Activated naive CD4-positive, alpha-beta T cell treated with anti-CD3 and anti-CD28 coated beads, Interleukin-2, amount 50 U/mL, for 72 hours (primary cell): ENCODE measurements at places on chromosomes 12 and 14.

DNA sequence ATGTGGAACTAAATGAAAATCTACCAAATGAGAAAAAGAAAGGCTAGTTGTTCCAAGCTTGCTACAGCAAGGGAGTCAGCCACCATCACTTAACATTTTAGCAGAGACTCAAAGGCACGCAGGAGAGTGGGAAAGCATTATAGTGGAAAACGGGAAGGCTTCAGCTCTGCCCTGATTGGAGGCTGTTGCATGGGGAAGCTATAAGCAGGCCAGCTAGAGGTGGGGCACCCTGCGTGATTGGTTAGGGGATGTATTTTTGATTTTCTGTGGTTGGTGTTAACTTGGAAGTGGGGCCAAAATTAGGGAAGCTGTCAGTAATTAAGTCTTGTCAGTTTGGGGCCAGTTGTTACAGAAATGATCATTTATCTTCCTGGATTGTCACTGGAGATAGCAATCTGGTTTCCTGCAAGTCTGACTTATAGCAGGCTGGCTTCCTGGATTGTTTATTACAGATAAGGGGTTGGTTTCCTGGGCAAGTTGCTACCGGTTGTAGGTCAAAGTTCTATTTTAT, 93.9 kb downstream of the FAR2 start:
- no peak for DNase-seq

GRCh38 chr14:61644834-61645233, 50.5 kb upstream of the HIF1A start:
- DNase-seq = no peak

DNA sequence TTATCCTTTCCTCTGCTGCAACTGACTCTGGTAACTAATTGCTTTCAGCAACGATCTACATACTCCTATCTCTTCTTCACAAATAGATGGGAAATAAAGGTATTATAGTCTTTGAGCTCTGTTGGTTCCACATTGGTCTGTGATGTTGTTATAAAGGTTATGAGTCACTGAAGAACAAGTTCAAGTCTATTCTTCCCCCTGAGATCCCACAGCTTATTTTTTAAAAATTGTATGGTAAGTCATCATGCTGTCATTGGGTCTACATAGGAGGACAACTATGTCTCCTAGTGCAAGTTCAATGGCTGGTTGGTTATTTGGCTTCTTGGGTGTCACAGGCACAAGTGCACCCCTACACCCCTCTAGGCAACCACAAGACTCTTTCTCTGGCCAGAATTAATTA, 49.6 kb upstream of the PTCSC3 start:
- DNase-seq = no peak

DNA sequence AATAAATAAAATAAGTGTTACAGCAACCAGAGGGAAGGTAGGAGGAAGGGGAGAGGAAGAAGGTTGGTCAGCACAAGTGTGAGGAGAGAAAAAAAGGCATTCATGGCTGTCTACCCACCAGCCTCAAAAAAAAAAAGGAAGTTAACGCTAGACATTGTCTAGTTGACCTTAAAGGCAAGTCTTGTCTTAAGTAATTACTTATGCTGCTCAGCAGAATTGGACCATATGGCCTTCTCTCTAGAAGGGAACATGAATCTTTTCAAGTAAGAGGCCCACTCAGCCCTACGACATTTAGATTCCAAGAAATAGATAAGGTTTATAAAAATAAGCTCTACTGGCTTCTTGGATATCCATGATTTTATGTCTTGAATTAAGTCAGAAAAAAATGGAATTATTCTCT, 172.7 kb downstream of the ETNK1 start:
- DNase-seq = no peak

GRCh38 chr12:104426926-104427546, 29.7 kb upstream of the CHST11 start:
- DNase-seq = no peak

- no peak for DNase-seq
Observed at GRCh38 chr14:47438650-47439140, 236.7 kb downstream of the MDGA2 start.

DNA sequence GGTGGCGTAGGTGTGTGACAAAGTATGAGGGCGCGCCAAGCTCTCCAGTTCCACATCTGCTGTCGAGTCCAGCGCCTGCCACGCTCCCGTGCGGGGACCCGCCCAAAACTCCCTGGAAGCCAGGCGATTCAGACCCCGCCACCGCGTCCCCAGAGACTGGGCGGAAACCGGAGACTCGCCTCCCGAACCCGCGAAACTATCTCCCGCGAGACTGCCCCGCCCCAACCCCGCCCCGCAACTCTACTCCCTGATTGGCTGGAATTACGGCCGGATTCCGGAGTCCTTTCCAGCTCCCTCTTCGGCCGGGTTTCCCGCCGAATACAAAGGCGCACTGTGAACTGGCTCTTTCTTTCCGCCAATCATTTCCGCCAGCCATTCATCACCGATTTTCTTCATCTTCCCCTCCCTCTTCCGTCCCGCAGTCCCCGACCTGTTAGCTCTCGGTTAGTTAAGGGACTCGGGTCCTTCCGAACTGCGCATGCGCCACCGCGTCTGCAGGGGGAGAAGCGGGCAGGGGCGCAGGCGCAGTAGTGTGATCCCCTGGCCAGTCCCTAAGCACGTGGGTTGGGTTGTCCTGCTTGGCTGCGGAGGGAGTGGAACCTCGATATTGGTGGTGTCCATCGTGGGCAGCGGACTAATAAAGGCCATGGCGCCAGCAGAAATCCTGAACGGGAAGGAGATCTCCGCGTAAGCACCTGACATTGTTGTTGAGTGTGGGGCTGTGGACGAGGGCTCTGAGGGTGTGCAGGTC, at the start of gene MTHFD1:
MTHFD1 (plus strand) TSS at position 572 of the 751 bp plus-strand sequence; CDS start at position 647, 75 bp downstream.
- peak; percentile 95 for DNase-seq

DNA sequence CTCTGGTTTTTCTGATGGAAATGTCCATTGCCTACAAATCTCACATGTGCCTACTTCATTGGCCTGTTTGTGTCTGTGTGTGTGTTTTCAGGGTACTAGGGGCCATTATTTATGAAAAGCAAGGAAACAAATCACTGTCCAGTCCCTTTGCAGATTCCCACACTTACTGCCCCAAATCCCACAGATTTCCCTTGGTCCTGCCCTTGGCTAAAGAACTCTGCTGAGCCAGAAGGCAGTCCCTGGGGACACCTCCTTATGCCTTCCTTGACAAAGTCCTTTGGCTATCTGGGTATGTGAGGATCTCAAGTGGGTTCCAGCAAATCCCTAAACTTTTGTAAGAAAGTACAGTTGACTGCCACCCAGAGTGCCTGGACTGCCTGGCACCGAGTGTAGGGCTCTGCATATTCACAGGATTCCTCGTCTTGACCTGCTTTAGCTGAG, 388.1 kb downstream of the BCAT1 start:
- DNase-seq = no peak

DNA sequence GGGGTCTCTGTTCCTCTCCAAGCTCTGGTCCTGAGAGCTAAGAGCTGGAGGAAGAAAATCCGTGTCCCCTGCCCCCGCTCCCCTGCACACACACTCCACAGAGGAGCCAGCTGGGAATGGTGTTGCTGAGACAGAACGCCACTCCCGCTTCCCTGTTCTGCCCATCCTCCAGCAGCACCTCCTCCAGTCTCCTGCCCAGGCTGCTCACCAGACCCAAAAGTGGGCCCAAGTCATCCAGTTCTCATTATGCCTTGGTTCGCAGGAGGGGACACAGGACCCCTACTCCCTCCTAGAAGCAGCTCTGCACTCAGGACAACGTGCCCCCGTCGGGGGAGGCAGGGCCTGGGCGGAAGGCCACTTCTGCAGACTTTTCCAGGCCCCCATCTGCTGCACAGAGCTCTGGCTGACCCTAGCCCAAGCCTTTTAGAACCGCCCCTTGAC, 830 bp upstream of the TRMT61A start:
- DNase-seq = no peak

GRCh38 chr14:36835128-36835527, 173.5 kb downstream of the PAX9 start:
- DNase-seq = no peak

DNA sequence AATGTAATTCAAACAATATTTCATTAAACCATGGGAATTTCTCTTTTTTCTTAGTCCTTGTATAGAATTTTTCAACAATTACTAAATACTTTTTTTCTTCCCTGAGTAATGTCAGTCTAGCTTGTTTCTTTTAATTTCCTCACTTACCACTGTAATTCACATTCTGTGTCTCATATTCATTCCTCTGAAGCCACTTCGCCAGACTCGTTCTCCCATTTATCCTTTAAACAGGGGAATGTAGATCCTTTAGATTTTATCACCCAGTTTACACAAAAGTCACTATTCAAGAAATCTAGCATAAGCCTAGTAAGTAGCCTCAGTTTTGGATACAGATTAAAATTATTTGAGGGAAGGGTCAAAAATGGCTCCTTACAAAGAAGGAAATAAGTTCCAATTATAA, 6.8 kb downstream of the USP15 start:
- no peak for DNase-seq

DNA sequence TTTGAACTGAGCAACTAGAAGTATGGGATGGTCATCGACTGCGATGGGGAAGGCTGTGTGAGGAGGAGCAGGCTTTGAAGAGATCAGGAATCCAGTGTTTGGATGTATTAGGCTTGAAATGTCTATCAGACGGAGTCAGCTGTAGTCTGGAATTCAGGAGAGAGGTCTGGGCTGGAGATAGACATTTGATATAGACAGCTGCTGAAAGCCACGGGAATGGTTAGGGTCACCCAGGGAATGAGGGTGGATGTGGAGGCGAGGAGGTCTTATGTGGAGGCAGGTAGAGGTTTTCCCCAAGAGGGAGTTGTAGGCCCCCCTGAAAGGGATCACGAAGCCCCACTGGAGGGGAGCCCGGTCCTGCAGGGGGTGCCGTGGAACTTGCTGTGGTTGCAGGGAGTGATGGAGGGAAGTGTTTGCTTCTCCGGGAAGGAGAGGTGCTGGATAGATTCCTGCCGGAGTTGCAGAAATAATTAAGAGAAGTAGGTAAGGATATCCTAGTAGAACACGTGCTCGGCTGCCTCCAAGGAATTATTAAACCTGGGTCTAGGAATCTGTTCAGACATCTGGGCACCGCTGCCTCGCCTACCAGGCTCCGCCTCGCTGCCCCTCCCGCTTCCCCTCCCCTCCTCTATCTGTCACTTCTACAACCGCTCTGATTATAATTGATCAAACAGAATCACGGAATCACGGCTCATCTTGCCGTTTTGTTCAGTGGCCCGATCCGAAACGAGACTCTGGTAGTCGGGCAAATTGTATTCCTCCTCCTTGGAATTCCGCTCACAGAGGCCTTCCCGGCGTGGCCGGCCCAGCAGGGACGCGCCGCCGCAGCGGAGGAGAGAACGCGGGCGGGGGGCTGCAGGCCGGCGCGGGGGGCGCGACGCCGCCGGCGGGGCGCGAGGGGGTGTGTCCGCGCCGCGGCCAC, 826 bp upstream of the CACNA1C start:
- no peak for DNase-seq

DNA sequence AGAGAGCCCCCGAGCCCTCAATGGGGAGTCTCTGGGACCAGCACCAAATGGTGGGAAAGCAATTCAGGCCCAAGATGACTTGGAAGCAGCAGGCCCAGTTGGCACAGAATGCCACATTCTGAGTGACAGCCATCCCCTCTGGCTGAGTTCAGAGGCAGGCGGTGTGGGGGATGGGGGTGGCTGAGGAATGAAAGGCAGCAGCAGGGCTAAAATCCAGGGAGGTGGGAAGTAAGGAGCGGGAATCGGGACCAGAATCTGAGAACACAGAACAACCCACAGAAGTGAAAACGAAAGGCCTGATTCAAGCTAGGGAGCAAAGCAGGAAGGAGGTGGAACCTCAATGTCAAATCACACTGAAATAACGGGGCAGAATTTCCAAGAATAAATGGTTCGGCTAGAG, 171.2 kb downstream of the CALM1 start:
- no peak for DNase-seq

- no peak for DNase-seq
Observed at GRCh38 chr14:84976805-84977204, 553.1 kb upstream of the FLRT2 start.

DNA sequence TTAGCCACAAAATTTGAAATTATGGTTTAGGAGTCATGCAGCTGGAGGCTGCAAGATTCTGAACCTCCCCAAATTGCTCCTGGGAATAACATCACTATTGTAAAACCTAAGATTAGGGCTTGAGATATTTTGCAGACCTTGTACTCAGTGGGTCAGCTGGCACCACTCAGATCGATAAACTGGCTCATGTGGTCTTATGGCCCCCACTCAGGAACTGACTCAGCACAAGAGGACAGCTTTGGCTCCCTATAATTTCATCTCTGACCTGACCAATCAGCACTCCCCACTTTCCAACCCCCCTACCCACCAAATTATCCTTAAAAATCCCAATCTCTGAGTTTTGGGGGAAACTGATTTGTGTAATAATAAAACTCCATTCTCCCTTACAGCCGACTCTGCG, 161.6 kb downstream of the BRMS1L start:
- DNase-seq = no peak

GRCh38 chr12:106897082-106897481, 58.6 kb upstream of the TMEM263 start:
- DNase-seq = no peak

- DNase-seq = no peak
Observed at GRCh38 chr12:58503731-58504130, 416.6 kb downstream of the LRIG3 start.

GRCh38 chr12:69056743-69057515, 124.0 kb upstream of the CPM start:
- no peak for DNase-seq

GRCh38 chr14:50045039-50045711, 71.2 kb downstream of the VCPKMT start:
- DNase-seq = peak; percentile 82

GRCh38 chr12:122964439-122965257, 1.6 kb downstream of the ABCB9 start:
- no peak for DNase-seq

DNA sequence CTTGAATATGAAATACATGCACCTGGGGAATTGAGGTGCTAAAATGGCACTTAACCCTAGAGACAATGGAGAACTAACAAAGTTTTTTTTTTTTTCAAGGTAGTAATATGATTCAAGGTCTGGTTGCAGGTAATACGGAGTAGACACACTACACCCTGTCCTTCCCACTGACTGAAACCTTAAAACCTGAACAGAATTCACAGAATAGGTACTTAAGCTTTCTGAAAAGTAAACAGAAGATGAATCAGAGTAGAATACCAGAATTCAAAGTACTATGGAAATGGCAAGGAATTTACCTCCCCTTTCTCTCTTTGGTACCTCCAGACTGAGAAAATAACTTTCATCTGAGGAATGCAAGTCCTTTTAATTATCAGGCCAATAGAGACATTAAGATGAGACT, 87.2 kb downstream of the PAPLN start:
- no peak for DNase-seq

GRCh38 chr14:95477411-95478269, 38.8 kb downstream of the SYNE3 start:
- DNase-seq = no peak

GRCh38 chr12:65500091-65500900, 221.8 kb downstream of the MSRB3 start:
- DNase-seq = no peak

- DNase-seq = no peak
Observed at GRCh38 chr12:5328669-5329517, 103.0 kb upstream of the NTF3 start.
